ENCODE measurements at places on chromosomes 12 and 14.

GRCh38 chr12:50922820-50923219 lies 29.5 kb upstream of the HIGD1C start:
- no peak for DNase-seq

DNA sequence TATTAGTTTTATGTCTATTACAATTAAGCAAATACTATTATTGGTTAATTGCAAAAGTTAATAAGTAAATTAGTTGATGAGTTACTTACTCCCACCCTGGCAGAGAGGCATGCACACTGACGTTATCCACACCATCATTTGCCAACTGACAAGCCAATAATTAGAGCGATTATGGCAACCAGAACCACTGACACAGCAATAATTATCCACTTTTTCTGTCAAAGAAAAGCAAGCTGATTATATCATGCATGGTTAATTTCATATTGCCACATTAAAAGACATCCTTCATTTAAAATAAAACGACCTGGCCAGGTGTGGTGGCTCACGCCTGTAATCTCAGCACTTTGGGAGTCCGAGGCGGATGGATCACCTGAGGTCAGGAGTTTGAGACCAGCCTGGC lies 43.1 kb downstream of the STX2 start:
- no peak for DNase-seq

DNA sequence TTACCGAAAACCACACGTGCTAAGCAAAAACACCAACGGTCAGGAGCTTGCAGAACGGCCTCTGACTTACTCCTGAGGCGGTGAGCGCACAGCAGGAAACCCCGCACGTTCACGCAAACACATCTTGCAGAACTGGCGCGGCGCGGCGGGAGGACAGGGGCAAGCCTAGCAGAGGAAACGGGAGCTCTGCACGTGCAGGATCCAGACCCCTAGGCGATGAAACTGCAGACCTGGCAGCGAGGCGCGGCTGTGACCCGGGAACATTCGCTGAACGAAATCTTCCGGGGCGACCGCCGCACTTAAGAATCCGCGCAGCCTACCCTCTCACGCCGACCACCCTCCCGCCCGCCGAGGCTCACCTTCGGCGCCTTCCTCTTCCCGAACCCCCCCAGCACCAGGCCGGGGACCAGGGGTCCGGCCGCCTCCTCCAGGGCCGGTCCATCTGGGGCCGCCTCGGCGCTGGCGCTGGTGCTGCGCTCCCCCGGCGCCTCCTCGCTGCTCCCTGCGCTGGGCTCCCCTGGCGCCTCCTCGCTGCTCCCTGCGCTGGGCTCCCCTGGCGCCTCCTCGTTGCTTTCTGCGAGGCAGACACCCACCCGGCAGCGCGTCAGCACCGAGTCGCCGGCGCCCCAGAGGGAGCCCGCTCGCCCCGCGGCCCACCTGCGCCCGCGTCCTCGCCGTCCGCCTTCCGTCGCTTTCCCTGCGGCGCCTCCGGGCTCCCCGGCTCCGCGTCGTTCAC lies 615 bp downstream of the DDX51 start:
- DNase-seq: no peak

DNA sequence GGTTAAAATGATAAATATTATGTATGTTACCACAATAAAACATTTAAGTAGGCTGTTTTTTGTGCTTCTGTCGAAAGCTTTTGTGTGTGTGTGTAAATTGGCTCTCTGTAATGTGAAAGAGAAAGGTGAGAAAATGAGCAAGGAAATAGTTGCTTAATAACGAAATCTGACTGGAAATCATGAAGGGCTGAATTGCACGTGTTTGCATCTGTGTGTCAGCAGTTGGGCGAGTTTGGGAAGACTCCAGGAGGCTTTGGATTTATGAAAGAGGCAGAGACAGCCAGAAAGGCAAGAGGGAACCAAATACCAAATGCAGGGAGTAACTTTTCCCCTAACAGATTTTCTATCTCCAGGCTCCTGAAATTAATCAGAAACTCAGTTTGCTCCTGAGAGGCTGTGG lies 47.2 kb upstream of the PLEKHG3 start:
- DNase-seq: no peak

DNA sequence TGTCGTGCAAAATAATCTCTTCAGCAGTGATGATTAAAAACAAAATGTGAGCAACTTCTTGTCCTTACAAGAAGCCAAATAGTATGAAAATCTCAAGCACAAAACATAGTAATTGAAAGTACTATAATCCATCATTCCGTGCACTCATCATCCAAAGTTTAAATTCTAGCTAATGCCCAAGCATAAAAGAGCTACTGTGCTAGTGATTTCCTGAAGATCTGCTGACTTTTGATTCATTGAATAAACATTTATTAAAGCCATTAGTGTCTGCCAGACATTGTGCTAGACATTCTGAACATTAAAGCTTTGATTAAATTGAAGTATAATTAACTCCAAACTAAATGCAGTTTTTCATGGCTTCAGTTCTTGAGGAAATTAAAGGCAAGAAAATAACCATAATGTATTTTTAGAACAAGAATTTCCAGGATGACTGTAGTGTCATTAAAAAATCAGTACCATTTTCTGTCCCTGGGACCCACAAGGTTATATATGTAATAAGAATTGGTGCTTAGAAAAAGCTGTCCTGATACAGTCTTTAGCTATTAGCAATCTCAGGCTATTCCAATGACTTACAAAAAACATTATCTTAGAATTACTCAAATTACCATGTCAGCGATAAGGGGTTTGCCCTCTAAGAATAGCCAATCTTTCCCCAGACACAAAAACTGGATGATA lies 71.7 kb downstream of the CMAS start:
- no peak for DNase-seq

- no peak for DNase-seq
These were observed 168.2 kb downstream of the ACSS3 start for GRCh38 chr12:81245907-81246570.

GRCh38 chr14:71119075-71119474 lies 211.8 kb downstream of the PCNX1 start:
- no peak for DNase-seq

- no peak for DNase-seq
These were observed 70.3 kb upstream of the PRMT8 start for GRCh38 chr12:3420693-3421092.
